ENCODE measurements at places on chromosomes 5 and 9.

GRCh38 chr9:4982721-4983482 is 2.2 kb upstream of the JAK2 start:
- no peaks in the 10 kb centered on the region for H3K27me3 ChIP-seq
- H3K4me1 ChIP-seq = peaks cover 41% of the 10 kb centered on the region
- peaks cover 5% of the 10 kb centered on the region for H3K36me3 ChIP-seq
- H3K4me3 ChIP-seq = no peak overlapping the region

GRCh38 chr5:168320805-168321204 is 29.4 kb downstream of the WWC1 start:
- DNase-seq = no peak
- no peak overlapping the region for H3K4me3 ChIP-seq
- H3K27ac ChIP-seq = no peak overlapping the region
- no peaks in the 10 kb centered on the region for H3K4me1 ChIP-seq
- no peaks in the 10 kb centered on the region for H3K36me3 ChIP-seq

DNA sequence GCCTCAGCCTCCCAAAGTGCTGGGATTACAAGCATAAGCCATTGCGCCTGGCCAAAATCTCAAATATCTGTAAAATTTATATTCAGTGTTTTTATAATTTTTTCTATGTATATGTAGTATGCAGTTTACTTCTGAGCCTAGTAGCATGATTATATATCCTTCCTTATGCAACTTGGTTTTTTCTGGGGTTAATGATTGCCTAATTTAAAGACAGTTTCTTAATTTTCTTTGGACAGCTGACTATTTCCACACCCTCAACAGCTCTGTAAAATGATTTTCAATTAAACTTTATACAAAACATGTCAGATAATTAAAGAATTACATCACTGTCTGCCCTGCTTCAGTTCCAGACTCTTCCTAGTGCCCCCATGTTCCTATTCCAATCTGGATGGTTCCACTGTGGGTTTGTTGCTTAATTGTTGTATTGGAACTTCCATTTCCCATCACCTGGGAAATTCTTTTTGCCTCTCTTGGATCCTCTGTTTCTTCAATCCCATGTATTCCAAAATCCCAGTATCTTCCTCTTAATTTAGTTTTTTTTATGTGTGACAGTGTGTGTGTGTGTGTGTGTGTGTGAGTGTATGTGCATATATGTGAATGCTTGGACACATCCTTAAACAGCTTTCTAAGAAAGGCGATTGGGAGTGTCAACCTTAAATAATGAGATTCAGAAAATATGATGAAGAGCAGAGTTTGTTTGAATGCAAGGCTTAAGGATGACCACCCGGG is 53.2 kb downstream of the C5orf22 start:
- no peak overlapping the region for H3K27ac ChIP-seq
- H3K4me1 ChIP-seq = no peaks in the 10 kb centered on the region
- H3K27me3 ChIP-seq = peaks cover 20% of the 10 kb centered on the region
- DNase-seq = no peak
- no peak overlapping the region for H3K4me3 ChIP-seq

- peaks cover 12% of the 10 kb centered on the region for H3K27me3 ChIP-seq
- H3K27ac ChIP-seq = no peak overlapping the region
- DNase-seq = no peak
- no peaks in the 10 kb centered on the region for H3K36me3 ChIP-seq
- no peak overlapping the region for H3K4me3 ChIP-seq
- H3K4me1 ChIP-seq = peaks cover 17% of the 10 kb centered on the region
Measured at GRCh38 chr5:159774476-159775031, 141.7 kb upstream of the ADRA1B start.

GRCh38 chr9:79623799-79624721 is 52.3 kb downstream of the TLE4 start:
- DNase-seq = peak; percentile 43
- H3K4me3 ChIP-seq = peak overlapping the region; percentile 62
- peaks cover 29% of the 10 kb centered on the region for H3K4me1 ChIP-seq

DNA sequence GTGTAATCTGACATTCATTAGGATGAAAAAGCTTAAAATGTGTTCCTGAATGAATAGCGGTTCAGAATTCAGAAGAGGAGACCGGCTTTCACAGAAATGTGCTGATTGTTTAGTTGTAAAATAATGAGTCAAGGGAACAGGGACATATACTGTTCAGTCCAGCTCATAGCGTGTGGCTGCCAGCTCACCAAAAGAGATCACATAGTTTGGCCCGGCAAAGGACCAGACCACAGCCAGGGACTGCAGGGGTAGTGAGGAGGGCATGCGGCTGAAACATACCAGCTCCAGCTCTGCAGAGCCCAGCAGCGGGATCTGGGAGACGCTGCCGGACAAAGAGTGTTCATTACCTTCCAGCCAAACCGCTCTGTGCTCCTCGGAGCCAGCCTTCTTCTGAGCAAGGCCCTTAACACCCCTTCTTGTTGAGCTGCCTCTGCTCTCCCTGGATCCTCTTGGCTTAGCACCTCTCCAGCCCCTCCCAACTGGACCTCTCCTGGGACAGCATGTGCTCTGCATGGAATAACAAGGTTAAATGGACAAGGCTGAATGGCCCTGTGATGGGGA is 116.8 kb upstream of the CNTLN start:
- H3K27me3 ChIP-seq = no peaks in the 10 kb centered on the region
- DNase-seq = no peak
- H3K36me3 ChIP-seq = no peaks in the 10 kb centered on the region
- H3K4me3 ChIP-seq = no peak overlapping the region
- no peaks in the 10 kb centered on the region for H3K4me1 ChIP-seq

- peaks cover 2% of the 10 kb centered on the region for H3K27me3 ChIP-seq
- DNase-seq = no peak
- no peak overlapping the region for H3K27ac ChIP-seq
- no peak overlapping the region for H3K4me3 ChIP-seq
- H3K4me1 ChIP-seq = no peaks in the 10 kb centered on the region
Measured at GRCh38 chr5:81881595-81881994, 90.2 kb upstream of the ATG10 start.

DNA sequence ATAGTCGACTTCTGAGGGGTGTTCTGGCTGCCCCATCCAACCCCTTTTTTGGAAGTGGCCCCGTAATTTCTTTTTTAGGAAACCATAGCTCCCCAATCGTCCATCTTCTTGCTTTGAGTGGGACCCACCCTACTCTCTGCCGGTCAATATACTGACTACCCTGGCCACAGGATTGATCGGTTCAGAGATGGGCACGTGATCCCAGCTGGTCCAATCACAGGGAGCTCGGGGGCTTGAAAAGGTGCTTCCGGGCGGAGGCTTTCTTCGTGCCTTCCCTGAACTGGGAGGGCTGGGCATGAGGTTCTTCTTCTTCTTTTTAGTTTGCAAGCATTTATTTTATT is 78.7 kb upstream of the SH3PXD2B start:
- H3K27me3 ChIP-seq = peaks cover 24% of the 10 kb centered on the region
- no peak overlapping the region for H3K4me3 ChIP-seq
- no peak for DNase-seq
- H3K4me1 ChIP-seq = no peaks in the 10 kb centered on the region
- H3K36me3 ChIP-seq = no peaks in the 10 kb centered on the region

GRCh38 chr5:132298298-132299212 is 4.4 kb downstream of the SLC22A4 start:
- DNase-seq = no peak
- peaks cover 15% of the 10 kb centered on the region for H3K4me1 ChIP-seq
- H3K4me3 ChIP-seq = no peak overlapping the region
- H3K36me3 ChIP-seq = no peaks in the 10 kb centered on the region
- no peaks in the 10 kb centered on the region for H3K27me3 ChIP-seq

DNA sequence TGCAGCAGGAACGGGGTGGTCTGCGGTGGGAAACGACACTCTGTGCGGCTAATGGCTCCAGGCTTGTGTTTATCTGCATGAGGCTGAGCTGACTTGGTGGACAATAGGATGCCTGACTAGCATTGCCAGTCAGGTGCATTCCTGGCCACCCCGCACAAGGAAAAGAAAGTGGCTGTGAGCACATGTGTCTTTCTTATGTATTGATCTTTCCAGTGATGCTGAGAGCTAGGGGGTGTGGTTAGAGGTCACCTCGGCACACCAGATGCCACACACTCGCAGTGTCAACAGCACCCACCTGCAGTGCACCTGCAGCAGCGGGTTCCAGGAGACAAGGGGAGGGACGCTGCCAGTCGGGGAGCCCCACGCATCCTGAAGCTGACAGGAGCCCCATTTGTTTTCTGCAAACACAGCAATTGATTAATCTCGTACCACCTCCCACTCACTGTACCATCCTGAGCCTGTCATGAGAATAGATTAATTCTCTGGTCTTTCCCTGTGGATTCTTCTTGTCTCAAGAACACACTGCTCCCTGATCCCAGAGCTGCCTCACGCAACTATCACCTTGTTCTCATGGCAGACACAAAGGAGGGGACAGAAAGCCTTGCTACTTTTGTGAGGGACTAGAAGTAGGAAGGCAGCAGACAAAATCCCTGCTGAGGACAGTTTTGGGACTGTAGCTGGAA is 251.7 kb upstream of the WWC1 start:
- no peaks in the 10 kb centered on the region for H3K4me1 ChIP-seq
- H3K27ac ChIP-seq = no peak overlapping the region
- no peaks in the 10 kb centered on the region for H3K36me3 ChIP-seq

DNA sequence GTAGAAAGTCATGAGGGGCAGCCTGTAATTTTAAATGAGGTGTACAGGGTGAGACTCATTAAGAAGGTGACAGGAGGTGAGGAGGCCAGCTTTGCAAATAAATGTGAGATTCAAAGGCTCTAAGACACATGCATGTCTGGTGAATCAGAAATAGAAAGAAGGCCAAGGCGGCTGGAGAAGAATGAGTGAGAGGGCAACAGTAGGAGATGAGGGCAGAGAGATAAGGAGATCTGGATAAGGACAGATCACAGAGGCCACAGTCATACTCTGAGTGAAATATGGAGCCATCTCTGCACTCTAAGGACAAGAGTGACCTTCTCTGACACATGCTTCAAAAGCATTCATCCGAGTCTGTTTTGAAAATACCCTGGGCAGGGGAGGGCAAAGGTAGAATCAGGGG is 90.7 kb downstream of the RAD23B start:
- H3K36me3 ChIP-seq = no peaks in the 10 kb centered on the region
- no peak overlapping the region for H3K27ac ChIP-seq
- DNase-seq = no peak

GRCh38 chr5:131988601-131989000 is 22.9 kb downstream of the ACSL6 start:
- peaks cover 3% of the 10 kb centered on the region for H3K27me3 ChIP-seq
- peak; percentile 26 for DNase-seq
- H3K4me3 ChIP-seq = no peak overlapping the region
- H3K27ac ChIP-seq = no peak overlapping the region

- H3K4me3 ChIP-seq = no peak overlapping the region
- no peak for DNase-seq
- H3K27me3 ChIP-seq = peaks cover 2% of the 10 kb centered on the region
- H3K36me3 ChIP-seq = no peaks in the 10 kb centered on the region
- H3K4me1 ChIP-seq = peaks cover 1% of the 10 kb centered on the region
Measured at GRCh38 chr5:172668594-172669071, 27.6 kb downstream of the NEURL1B start.

- peak overlapping the region; percentile 37 for H3K27ac ChIP-seq
- H3K27me3 ChIP-seq = no peaks in the 10 kb centered on the region
- peaks cover 44% of the 10 kb centered on the region for H3K4me1 ChIP-seq
- DNase-seq = no peak
Measured at GRCh38 chr5:171961117-171961516, 45.3 kb downstream of the FBXW11 start.

All from activated naive CD8-positive, alpha-beta T cell treated with anti-CD3 and anti-CD28 coated beads, Interleukin-2, amount 10 ng/mL, durations not matched to agents 7 days and 5 days (primary cell).